ENCODE measurements at places on chromosomes 11 and 22. TPM values are rescaled to one million over a fixed set of nuclear protein-coding genes. Genes with fewer than 3 reads are reported as not detected.

The SIK2 gene
- total RNA-seq = 10.0 TPM

The APOL5 gene
- total RNA-seq = not detected

The GP1BB gene
- total RNA-seq = 0.79 TPM

The SYCE3 gene
- 0.94 TPM for total RNA-seq

The HBG1 gene
- not detected for total RNA-seq

The MGAT3 gene
- total RNA-seq = under 0.01 TPM

The ELMOD1 gene
- under 0.01 TPM for total RNA-seq

The SEPTIN3 gene
- total RNA-seq = under 0.01 TPM

The TNKS1BP1 gene
- total RNA-seq = 81.8 TPM

The DDI1 gene
- not detected for total RNA-seq

The KRTAP5-8 gene
- not detected for total RNA-seq

The OR2D2 gene
- total RNA-seq = 0.09 TPM

The TENM4 gene
- total RNA-seq = 93.3 TPM

The BLID gene
- 3.4 TPM for total RNA-seq

The SLC43A1 gene
- total RNA-seq = 26.4 TPM

The GLB1L3 gene
- not detected for total RNA-seq

The BTBD18 gene
- total RNA-seq = not detected

The DRD4 gene
- under 0.01 TPM for total RNA-seq

The MUC6 gene
- total RNA-seq = not detected

The TYR gene
- not detected for total RNA-seq

The JAML gene
- not detected for total RNA-seq

The CRYBA4 gene
- total RNA-seq = not detected

Data from bronchial smooth muscle cell (primary cell).